ENCODE measurements at places on chromosomes 3 and 15.

DNA sequence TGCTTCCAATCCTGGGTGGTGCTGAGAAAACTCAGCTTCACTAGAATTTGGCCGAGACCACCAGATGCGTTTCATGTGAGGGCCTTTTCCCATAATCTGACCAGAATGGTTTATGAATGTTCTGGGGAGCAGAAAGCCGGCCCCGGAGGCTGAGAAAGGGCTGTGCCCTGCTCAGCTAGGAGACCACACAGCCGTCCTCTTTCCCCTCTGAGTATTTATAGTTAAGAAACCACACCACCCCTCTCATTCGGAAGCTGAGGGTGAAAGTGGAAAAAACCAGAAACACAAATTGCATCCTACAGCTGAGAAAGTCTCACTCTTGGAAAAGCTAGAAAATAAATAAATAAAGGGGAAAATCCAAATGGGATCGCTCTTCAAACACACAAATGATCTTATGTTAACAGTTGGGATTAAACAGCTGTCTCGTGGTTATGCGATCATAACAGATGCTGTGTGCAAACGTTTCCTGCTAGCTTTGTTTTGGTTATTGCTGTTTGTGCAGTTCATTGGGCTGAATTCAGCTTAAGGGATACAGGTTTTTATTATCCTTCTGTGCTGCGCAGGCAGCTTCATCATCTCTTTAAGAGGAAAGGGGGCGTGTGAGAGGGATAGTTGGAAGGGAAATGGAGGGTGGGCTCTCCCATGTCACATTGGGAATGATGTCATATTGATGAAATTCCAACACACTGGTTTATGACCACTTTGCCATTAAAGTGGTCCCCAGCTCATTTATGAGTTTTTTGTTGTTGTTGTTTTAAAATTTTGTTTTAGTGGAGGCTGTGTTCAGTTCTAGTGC lies 1026.2 kb upstream of the NR2F2 start:
- DNase-seq, result no peak

- DNase-seq, result no peak
These were observed 986.5 kb downstream of the ROBO2 start for GRCh38 chr3:78026318-78026828.

DNA sequence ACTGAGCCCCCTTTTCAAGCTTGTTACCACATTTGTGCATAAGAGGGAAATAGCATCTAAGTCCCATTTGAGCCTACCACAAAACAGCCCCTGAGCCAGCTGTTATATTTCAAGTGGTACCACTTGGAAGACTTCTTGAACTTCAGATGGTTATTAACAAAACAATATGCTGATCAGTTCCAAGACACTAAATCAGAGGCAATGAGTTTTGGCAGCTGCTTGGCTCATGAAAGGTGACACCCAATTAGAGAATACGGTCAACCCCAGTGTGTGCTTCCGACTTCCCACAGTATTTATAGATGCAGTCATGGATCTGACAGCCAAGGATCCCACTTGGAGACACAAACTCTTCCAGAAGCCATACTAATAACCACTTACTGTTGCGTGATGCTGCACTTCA lies 469.6 kb upstream of the PPP2R3A start:
- no peak for DNase-seq

GRCh38 chr15:48785195-48785594 lies 25.7 kb downstream of the CEP152 start:
- DNase-seq, result no peak

DNA sequence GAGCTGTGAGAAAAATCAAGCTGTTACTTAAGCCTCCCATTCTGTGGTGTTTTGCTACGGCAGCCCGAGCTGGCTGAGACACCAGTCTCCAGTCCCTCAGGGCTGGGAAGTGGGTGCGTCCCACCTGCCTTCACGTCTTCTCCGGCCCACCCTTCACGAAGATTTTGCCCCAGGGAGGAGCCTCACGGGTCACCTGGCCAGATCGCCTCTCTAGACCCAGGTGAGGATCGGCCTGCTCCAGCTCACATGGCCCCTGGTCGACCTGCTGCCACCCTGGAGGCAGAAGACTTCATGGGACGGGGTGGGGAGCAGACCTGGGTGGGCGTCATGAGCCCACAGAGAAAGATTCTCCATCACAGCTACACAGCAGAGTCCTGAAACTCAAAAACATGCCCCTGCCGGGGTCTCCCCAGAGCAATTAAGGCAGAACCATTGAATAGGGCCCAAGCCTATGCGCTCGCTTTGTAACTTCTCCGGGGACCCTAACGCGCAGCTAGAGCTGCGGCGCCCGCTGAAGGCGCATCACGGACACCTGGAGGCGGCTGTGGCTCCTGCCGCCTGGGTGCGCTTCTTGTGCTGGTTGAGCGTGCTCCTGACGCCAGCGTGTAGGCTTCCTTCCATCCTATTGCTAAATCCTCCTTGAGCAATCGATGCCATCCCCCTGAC lies 92.6 kb upstream of the ALDH1A3 start:
- DNase-seq, result no peak

DNA sequence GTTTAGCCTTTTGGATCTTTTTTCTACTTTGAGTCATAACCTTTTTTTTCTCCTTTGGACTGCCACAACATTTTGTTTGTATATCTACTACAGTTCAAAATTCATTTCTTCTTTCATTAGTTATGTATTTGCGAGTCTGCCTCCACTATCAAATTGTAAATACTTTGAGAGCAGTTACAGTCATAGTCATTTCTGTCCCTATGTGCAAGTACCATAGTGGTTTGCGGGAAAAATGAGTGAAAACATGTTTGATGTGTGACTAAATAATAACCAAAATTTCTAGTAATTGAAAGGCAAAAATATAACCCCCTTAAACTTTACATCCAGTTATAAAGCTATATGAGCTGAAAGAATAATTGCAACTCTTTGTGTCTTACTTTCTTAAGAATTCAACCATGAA lies 45.8 kb upstream of the CCDC50 start:
- DNase-seq, result no peak

GRCh38 chr3:54344601-54345231 lies 222.4 kb downstream of the CACNA2D3 start:
- no peak for DNase-seq

GRCh38 chr15:54605556-54605955 lies 591.2 kb downstream of the RSL24D1 start:
- no peak for DNase-seq

DNA sequence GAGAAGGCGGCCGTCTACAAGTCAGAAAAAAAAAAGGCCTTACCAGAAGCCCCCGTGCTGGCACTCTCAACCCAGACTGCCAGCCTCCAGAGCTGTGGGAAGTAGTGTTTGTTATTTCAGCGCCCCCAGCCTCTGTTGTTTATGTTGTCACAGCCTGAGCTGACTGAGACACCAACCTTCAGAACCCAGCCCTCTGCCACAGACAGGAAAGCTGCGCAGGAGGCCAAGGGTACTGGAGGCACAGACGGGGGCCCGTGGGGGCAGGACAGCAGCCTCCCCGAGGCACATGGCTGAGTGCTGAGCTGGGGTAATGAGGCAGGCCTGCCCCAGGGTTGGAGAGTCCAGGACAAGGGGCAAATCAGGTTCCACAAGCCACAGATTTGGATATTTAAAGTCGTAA lies 33.7 kb downstream of the HCN4 start:
- no peak for DNase-seq

- no peak for DNase-seq
These were observed 113.4 kb downstream of the SLC49A4 start for GRCh38 chr3:122908251-122908650.

DNA sequence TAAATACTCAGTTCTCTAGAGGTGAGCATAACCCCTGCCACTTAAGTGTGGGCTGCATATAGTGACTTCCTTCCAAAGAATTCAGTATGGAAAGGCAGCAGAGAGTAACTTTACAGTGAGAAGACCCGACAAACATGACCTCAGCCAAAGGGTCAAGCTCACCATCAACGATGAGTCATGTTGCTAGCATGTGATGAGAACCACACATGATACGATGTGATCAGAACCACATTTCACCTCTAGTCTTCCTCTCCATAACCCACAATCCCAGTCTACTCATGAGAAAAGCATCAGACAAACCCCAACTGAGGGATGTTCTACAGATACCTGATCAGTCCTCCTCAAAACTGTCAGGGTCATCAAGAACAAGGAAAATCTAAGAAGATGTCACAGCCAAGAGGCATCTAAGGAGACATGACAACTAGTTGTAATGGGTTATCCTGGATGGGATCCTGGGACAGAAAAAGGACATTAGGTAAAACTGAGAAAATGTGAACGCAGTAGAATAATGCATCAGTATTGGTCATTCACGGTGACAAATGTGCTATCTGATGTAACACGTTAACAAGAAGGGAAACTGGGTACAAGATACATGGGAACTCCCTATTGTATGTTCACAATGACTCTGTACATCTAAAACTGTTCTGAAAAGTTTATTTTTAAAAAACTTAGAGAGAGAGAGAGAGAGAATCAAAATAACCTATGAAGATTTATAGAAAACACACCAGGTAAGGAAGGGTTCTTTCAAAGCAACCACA lies 28.3 kb downstream of the SEC61A1 start:
- no peak for DNase-seq
